HFFc6 (cell line): ENCODE measurements at places on chromosomes 2 and 18. TPM values are rescaled to one million over a fixed set of nuclear protein-coding genes. Genes with fewer than 3 reads are reported as not detected.
A peak's percentile ranks its signal among the peaks of the same experiment; 100 is the strongest.

- H3K27ac ChIP-seq, result no peak overlapping the region
- H3K36me3 ChIP-seq, result no peaks in the 10 kb centered on the region
- H3K27me3 ChIP-seq, result no peaks in the 10 kb centered on the region
- H3K4me1 ChIP-seq, result peaks cover 38% of the 10 kb centered on the region
- H3K4me3 ChIP-seq, result no peak overlapping the region
- DNase-seq, result no peak
These were observed 23.4 kb upstream of the UGP2 start for GRCh38 chr2:63818271-63818670.

DNA sequence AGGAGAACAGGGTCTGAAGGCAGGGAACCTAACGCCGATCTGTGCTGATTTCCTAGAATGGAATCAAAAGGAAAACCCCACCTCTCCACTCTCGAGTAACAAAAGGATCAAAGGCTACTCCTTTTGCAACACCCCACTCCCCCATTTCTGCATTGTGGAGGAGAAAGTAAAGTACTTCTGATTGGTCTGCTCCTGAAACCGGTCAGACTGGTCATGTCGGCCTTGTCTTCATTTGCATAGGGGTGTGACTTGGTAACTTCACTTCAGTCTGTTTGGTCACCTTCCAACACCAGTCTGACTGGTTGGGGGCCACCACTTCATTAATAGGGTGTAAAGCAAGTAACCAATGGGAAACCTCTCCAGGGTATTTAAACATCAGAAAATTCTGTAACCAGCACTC lies 771.9 kb downstream of the ERBB4 start:
- H3K27me3 ChIP-seq, result peaks cover 2% of the 10 kb centered on the region; the same call in 1 of the 2 replicates
- no peaks in the 10 kb centered on the region for H3K36me3 ChIP-seq
- no peaks in the 10 kb centered on the region for H3K4me1 ChIP-seq
- no peak overlapping the region for H3K27ac ChIP-seq
- H3K4me3 ChIP-seq, result no peak overlapping the region

DNA sequence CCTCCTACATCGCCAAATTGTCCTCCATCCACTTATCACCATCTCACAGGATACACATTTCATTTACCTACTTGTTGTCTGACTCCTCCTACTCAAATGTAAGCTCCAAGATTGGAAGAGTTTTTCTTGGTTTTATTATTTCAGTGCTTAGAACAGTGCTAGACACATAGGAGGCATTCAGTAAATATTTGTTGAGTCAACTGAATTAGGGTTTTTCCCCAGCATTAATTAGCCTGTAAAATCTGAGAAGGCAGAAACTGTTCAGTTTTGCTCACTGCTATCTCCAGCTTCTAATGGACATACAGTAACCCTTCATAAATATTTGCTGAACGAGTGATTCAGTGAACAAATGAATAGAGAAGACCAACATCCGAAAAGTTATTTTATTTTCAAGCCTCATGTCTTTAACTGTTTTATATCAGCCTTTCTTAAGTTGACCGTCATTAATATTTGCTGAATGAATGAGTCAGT lies 800 bp downstream of the TTC21B start:
- H3K27me3 ChIP-seq, result no peaks in the 10 kb centered on the region
- DNase-seq, result peak; percentile 30
- no peak overlapping the region for H3K27ac ChIP-seq

DNA sequence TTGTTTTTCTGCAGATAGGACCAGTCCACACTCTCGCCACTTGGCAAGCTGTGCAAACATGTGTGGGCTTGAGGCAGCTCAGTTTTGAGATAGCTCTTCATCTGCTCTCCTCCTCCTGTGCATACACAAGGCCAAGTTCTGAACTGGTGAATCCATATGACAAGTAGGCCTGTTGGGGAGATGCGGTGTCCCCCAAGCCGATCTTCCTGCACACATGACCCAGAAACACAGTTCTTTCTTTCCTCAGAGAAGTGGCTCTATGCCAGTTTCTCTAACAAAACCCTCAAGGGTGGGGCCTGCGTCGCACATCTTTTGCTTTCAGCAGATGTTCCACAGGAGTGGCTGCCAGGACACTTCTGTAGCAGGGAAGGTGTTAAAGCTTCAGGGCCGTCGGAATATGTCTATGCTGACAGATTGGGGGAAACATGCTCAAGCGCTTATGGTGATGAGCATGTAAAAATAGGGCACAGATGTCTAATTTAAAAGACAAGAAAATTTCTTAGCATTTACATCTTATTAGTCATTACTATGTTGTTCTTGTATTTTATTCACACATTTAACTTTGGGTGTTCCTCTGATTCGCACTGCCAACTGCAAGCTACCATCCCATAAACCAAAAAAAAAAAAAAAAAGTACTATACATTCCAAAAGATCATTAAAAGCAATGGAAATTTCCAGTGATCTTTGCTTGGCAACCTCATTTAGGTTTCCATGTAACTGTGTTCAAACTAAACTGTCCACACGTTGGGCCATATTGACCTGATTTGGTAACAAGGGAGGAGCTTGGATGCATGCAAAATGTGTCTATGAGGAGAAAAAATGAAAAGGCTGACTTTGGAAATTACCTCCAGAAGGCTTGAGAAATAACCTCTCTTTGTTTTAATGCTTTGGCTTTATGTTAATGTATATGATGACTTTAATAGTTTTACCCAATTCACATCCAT lies 1055.5 kb upstream of the KLHL29 start:
- H3K27me3 ChIP-seq, result no peaks in the 10 kb centered on the region
- H3K36me3 ChIP-seq, result no peaks in the 10 kb centered on the region
- no peak overlapping the region for H3K4me3 ChIP-seq
- H3K4me1 ChIP-seq, result no peaks in the 10 kb centered on the region

DNA sequence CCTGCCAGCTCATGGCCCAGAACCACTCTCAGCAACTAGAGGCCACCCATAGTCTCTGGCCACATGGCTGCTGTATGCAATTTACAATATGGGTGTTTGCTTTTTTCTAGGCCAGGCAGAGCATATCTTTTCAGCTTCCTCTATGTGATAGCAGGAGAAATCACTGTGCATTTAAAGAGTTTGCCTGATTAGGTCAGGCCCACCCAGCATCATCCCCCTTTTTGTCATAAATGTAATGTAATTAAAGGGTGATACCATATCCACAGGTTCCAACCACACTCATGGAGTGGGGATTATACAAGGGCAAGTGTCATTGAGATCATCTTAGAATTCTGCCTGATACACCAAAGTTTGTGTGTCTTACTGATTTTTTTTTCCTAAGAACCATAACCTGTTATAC lies 71.7 kb upstream of the TTC21B start:
- H3K27ac ChIP-seq, result no peak overlapping the region
- no peak overlapping the region for H3K4me3 ChIP-seq
- H3K36me3 ChIP-seq, result no peaks in the 10 kb centered on the region
- no peaks in the 10 kb centered on the region for H3K27me3 ChIP-seq

- H3K4me3 ChIP-seq, result no peak overlapping the region
- no peaks in the 10 kb centered on the region for H3K4me1 ChIP-seq
- peaks cover 21% of the 10 kb centered on the region for H3K27me3 ChIP-seq
- no peak for DNase-seq
- peaks cover 3% of the 10 kb centered on the region; the same call in 1 of the 2 replicates for H3K36me3 ChIP-seq
These were observed 306.2 kb downstream of the ALK start for GRCh38 chr2:29615183-29615582.

DNA sequence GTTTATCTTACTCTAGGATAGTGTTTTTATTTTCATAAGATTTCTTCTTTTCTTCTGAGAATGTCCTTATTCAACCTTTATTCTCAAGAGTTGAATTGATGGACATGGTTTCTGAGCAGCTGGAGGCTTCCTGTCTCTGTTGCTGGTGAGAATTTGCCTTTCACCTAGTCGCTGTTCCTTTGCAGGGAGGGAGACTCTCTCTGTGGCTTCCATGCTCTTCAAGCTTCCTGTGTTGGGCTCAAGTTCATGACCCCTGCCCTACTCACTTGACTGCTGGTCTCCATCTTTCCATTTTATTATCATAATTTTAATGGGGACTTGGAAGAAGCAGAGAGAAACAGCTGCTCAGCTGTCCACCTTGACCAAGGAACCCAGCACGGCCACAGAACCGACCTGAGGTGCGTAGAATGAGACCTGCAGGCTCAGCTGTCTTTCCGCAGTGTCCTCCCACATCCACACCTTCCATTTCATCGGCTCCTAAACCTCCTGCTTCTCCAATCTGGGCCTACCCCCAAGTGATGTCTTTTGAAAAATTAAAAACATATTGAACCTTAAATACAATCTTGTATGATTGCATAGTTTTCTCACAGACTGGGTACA lies 24.2 kb downstream of the TMEM18 start:
- peaks cover 11% of the 10 kb centered on the region; the same call in 1 of the 2 replicates for H3K4me1 ChIP-seq
- peaks cover 23% of the 10 kb centered on the region for H3K27me3 ChIP-seq
- no peak overlapping the region for H3K27ac ChIP-seq
- no peak for DNase-seq

DNA sequence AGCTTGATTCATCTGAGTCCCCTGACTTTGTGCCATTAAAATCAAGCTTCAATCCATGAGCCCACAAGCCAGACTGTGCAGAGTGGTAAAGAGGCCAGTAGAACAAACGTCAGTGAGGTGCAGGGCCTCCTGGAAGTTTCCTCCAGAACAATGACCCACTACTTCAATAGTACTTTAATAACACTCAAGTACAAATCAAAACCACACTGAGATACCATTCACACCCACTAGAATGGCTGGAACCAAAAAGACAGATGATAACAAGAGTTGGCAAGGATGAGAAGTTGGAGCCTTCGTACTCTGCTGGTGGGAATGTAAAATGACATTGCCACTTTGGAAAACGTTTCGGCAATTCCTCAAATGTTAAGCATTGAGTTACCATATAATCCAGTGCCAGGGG lies 181.1 kb downstream of the TMEM163 start:
- no peak overlapping the region for H3K4me3 ChIP-seq
- peaks cover 9% of the 10 kb centered on the region for H3K27me3 ChIP-seq
- H3K36me3 ChIP-seq, result no peaks in the 10 kb centered on the region
- no peaks in the 10 kb centered on the region for H3K4me1 ChIP-seq

GRCh38 chr2:128292599-128293425 lies 25.9 kb downstream of the HS6ST1 start:
- H3K36me3 ChIP-seq, result peaks cover 11% of the 10 kb centered on the region
- no peaks in the 10 kb centered on the region for H3K27me3 ChIP-seq
- DNase-seq, result no peak
- H3K4me3 ChIP-seq, result no peak overlapping the region
- H3K4me1 ChIP-seq, result no peaks in the 10 kb centered on the region

DNA sequence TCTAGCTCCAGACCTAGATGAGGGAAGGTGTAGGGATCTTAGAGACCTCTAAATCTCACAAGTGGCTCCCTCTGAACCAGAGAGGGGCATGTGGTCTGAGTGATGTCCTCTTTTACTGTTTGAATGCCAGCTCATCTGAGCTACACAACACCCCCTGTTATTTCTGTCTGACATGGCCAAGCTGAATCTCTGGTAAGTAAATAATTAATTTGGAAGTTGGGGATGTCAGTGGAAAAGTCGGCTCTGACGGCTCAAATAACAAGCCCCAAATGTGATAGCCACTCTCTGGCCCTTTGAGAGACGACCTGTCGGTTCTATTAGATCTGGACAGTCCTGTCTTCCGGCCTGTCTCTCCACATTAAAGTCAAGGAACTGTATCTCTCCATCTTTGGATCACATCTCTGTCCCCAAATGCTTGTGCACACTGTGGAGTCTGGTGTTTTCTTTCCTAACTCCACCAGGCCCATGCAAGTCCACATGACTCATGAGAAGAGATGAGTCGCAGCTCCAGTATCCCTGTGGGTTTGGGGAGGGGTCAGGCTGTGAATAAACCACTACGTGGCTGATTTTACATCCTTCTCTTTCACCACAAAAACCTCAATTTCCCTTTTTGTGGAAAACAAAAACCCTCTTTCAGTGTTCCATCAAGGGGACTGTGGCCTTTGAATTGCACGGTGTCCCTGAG lies 52.5 kb downstream of the SETBP1 start:
- DNase-seq, result peak; percentile 82
- H3K4me3 ChIP-seq, result peak overlapping the region; percentile 40; the same call in 1 of the 2 replicates
- no peaks in the 10 kb centered on the region for H3K36me3 ChIP-seq
- peaks cover 52% of the 10 kb centered on the region for H3K4me1 ChIP-seq
- H3K27me3 ChIP-seq, result peaks cover 4% of the 10 kb centered on the region; the same call in 1 of the 2 replicates

Gene RGPD4
- total RNA-seq, result 0.05 to 0.06 TPM in 2 of 3 replicates, not detected in the other

Gene RPRM
- not detected in 3 replicates for total RNA-seq

Gene KRTCAP3
- 0.87 to 1.1 TPM (median 1.0 TPM) in 3 replicates for total RNA-seq

Gene EIF5B
- 44.3 to 50.7 TPM (median 44.5 TPM) in 3 replicates for total RNA-seq
